ENCODE measurements at places on chromosomes 12 and 14. TPM values are rescaled to one million over a fixed set of nuclear protein-coding genes. Genes with fewer than 3 reads are reported as not detected.

RHEBL1 gene
- 2.3 TPM for total RNA-seq

- peak; percentile 6 for DNase-seq
These were observed 6.3 kb downstream of the KRT80 start for GRCh38 chr12:52185400-52185967.

GRCh38 chr12:96233939-96234461 is 39.8 kb downstream of the ELK3 start:
- DNase-seq: peak; percentile 70

KCNC2 gene
- 11.6 TPM for total RNA-seq

All from glutamatergic neuron (in vitro differentiated cells).